Midbrain (tissue), 1 donor: ENCODE measurements at places on chromosomes 6 and 20.

GRCh38 chr20:38123021-38123587, 42.0 kb downstream of the TGM2 start:
- no peak for DNase-seq

- no peak for DNase-seq
Observed at GRCh38 chr20:23242556-23243180, 107.9 kb upstream of the NXT1 start.

GRCh38 chr6:68229566-68229965, 405.5 kb upstream of the ADGRB3 start:
- DNase-seq, result no peak

- no peak for DNase-seq
Observed at GRCh38 chr20:57661746-57662455, 41.7 kb upstream of the ZBP1 start.

GRCh38 chr6:22928775-22929174, 359.4 kb downstream of the HDGFL1 start:
- DNase-seq, result no peak

- no peak for DNase-seq
Observed at GRCh38 chr6:41939176-41939847, 2.3 kb downstream of the CCND3 start.

- no peak for DNase-seq
Observed at GRCh38 chr6:44128020-44128917, 915 bp downstream of the TMEM63B start.

DNA sequence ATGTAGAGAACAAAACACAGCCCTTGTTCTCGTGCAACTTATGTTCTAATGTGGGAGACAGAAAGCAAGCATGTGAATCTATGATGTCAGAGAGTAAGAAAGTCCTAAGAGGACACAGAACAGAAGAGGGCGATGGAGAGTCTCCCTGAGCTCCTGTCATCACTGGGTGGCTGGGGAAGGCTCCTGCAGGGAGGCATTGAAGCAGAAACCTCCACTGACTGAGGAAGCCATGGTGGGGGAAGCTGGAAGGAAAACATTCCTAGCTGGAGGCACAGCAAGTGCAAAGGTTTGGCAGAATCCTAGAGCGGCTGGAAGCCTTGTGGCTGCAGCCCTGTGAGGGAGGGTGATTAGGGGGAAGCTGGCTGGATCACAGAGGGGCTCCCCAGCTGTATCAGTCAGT, 248.0 kb downstream of the CDH26 start:
- DNase-seq, result no peak

- no peak for DNase-seq
Observed at GRCh38 chr6:9657994-9658393, 756.9 kb downstream of the TFAP2A start.

- DNase-seq, result no peak
Observed at GRCh38 chr6:24382220-24382540, 20.6 kb upstream of the MRS2 start.

DNA sequence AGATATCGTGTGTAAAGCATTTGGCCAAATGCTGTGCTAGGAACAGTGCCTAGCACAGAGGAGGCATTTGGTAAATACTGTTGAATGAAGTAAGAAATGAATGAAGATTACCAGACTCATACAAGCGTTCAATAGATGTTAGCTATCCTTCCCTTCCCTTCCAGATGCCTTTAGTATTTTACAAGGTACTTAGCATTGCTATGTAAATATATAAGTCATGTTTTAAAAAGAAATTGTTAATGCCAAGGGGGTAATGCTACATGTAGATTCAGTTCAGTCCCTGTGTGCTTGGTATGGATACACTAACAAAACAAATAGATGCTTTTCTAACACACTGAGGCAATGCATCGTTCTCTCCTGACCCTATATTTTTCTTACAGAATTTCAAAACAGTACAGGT, 407.2 kb downstream of the ADGRB3 start:
- no peak for DNase-seq

- DNase-seq, result no peak
Observed at GRCh38 chr6:137497721-137498463, 3.7 kb upstream of the OLIG3 start.

- no peak for DNase-seq
Observed at GRCh38 chr20:33480048-33480447, 9.8 kb upstream of the CBFA2T2 start.
